Ureter (tissue), 1 donor: ENCODE measurements at places on chromosomes 16 and 17.
A peak's percentile ranks its signal among the peaks of the same experiment; 100 is the strongest.

DNA sequence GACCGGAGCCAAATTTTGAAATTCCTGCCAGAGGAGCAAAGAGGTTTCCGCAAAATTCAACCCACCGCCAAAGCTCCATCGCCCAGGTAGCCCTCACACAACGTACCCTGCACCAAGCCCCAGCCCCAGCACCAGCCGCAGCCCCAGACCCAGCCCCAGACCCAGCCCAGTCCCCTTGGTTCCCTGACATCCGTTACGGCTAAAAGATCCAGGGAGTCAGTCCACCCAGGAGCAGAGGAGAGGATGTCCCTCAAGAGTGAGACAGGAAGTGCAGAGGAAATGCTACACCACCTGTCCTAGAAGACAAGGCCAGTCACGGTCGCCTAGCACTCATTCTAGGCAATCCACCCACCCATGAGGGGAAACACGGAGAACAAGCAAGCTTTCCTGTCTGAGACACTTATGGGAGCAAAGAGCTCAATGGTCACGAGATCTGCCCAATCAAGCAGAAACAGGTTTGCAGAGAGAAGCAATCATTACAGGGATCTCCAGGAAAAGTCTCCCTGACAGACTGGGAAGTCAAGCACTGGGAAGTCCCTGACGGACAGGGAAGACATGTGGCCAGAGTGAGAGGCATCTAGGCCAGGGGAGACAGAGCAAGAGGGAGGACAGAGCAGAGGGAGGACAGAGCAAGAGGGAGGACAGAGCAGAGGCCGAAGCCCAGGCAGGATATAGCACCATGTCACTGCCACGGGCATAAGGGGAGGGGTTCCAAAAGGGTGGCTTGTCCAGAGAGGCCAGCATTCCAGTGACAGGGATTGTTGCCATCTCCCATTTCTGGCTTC is 15.0 kb upstream of the KCNJ18 start:
- DNase-seq, result no peak

DNA sequence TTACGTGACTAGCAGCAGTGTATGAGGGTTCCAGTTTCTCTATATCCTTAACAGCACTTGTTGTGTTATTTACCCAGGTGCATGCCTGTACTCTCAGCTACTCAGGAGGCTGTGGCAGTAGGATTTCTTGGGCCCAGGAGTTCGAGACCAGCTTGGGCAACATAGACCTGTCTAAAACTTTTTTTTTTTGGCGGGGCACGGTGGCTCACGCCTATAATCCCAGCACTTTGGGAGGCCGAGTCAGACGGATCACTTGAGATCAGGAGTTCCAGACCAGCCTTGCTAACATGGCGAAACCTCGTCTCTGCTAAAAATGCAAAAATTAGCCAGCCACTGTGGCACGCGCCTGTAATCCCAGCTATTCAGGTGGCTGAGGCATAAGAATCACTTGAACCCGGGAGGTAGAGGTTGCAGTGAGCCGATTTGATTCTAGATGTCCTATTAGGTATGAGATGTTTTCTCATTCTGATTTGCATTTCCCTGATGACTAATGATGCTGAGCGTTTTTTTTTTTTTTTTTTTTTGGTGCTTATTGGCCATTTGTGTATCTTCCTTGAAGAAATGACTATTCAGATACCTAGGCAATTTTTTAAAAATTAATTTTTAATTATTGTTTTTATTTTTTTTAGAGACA is 13.4 kb downstream of the CASC3 start:
- DNase-seq, result no peak

DNA sequence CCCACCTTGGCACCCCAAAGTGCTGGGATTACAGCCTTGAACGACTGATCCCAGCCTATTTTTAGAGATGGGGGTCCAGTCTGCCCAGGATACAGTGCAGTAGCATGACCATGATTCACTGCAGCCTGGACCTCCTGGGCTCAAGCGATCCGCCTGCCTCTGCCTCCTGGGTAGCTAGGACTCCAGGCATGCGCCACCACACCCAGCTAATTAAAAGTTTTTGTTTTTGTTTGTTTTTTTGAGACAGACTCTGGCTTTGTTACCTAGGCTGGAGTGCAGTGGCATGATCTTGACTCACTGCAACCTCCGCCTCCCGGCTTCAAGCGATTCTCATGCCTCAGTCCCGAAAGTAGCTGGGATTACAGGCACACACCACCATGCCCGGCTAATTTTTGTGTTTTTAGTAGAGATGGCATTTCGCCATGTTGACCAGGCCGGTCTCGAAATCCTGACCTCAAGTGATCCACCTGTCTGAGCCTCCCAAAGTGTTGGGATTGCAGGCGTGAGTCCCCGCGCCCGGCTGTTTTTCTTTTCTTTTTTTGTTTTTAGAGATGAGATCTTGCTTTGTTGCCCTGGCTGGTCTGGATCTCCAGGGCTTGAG is 2.3 kb upstream of the PAFAH1B1 start:
- no peak for DNase-seq

- DNase-seq, result no peak
Observed at GRCh38 chr17:31811101-31811500, 47.9 kb downstream of the COPRS start.

GRCh38 chr17:34116306-34116705 is 138.8 kb upstream of the CCL2 start:
- DNase-seq, result no peak

DNA sequence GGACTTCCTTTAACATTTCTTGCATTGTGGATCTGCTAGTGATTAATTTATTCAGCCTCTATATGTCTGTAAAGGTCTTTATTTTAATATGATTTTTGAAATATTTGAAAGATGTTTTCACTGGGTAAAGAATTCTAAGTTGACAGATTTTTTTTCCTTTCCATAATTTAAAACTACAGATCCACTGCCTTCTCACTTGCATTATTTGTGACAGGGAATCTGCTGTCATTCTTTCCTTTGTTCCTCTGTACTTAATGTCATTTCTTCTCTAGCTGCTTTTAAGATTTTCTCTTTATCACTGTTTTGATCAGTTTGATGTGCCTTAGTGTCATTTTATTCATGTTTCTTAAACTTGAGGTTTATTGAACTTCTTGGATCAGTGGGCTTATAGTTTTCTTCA is 159.9 kb downstream of the CYB561 start:
- DNase-seq, result no peak

- no peak for DNase-seq
Observed at GRCh38 chr17:14621826-14622614, 321.1 kb downstream of the HS3ST3B1 start.

DNA sequence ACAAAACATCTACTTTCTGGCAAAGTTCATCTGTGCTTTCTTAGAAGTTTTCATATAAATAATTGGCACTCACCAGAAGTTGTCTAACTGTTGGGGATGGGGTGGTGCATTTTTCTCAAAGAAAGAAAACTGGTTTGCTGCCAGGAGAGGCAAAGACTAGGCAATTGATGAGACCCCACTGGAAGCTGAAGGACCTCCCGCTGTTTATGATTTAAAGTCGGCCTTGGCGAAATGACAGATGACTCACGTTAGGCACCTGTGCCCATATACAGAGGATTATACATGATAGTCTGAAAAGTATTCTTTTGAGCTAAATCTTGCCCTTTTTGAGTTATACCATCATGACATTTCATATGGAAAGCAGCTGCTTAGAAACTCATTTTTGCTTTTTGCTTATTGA is 193.0 kb upstream of the ZFHX3 start:
- no peak for DNase-seq

DNA sequence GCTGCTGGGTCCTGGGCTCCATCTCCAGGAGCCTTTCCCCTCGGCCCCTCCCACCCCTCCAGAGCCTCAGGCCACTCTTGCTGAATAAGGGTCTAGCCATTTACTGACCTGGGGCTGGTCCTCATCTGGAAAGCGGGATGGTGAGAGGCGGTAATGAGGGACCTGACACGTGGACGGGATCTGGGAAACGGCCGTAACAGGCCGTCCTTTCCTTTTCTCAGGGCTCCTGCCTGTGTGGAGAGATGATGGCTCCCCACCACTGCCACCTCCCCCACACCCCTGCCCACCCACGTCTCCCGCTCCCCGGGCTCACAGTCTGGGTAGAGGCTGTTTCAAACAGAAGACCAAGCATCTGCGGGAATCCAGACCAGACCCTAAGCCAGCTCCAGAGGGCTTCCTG is 20.6 kb upstream of the KCNJ12 start:
- DNase-seq, result no peak

DNA sequence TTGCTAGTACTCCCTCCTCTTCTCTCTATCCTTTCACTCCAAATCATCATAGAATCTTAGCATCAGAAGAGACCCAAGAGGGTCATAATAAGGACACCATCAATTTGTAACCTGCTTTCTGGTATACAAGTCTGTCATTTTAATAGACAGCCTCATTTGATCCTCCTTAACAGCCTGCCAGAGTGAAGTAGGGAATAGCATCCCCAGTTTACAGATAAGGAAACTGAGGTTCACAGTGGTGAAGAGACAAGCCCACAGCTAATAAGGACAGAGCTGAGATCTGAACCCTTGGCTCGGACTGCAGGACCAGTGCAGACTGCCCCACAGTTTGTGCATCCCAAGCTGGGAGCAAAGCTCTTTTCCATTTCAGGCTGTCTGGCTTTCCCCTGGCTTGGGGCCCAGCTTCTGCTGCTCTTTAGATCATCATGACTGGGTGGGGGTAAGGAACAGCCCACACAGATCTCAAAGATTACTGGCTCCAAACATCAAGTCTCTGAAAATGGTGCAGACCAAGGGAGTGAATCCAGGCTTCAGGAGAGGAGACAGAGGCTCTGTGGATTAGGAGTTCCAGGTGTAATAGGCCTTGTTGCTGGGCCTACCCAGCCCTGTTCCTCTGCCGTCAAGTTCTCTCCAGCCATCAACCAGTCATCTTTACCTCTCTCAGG is 10.3 kb upstream of the IGFBP4 start:
- DNase-seq, result peak; percentile 75

DNA sequence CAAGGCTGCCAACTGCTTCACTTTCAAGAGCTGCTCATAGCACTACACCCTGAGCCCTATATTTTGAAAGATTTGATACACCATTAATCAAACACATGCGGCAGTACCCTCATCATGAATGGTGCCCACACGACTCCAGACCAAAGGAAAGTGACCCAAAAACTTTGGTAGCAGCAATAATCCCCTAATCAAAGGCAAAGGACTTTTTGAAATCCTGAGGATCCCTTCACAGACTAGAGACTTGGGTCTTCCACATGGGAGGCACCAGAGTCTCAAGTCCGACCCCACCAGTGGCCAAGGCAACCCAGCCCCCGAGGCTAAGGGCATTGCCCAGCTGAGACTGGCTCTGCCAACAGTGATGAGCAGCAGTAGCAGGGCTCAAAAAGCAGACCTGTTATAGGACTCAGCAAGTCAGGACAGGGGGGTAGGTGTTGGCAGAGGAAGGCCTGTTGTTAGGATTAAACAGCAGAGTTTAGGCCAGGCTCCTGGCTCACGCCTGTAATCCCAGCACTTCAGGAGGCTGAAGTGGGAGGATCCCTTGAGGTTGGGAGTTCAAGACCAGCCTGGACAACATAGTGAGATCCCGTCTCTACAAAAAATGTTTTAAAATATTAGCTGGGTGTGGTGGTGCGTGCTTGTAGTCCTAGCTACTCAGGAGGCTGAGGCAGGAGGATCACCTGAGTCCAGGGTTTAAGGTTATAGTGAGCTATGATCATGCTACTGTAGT is 3.2 kb downstream of the TRIM25 start:
- DNase-seq, result no peak

DNA sequence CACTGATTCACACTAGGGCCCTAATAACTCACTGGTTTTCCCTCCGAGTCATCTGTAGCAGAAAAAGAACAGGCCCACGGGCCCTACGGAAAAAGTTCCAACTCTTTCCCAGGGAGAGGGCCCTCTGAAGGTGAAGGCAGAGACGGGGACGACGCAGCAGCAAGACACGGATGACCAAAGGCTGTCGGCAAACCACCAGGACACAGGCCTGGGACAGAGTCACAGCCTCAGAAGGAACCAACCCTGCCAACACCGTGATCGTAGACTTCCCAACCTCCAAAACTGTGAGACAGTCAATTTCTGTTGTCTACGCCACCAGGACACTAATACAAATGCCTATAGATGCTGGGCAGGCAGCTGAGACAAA is 5.2 kb upstream of the SPHK1 start:
- DNase-seq, result no peak

GRCh38 chr17:30095507-30096244 is 20.9 kb upstream of the NSRP1 start:
- no peak for DNase-seq

GRCh38 chr17:73650140-73650539 is 5.9 kb upstream of the SDK2 start:
- no peak for DNase-seq

- no peak for DNase-seq
Observed at GRCh38 chr17:18270046-18270931, 9.8 kb downstream of the MIEF2 start.

DNA sequence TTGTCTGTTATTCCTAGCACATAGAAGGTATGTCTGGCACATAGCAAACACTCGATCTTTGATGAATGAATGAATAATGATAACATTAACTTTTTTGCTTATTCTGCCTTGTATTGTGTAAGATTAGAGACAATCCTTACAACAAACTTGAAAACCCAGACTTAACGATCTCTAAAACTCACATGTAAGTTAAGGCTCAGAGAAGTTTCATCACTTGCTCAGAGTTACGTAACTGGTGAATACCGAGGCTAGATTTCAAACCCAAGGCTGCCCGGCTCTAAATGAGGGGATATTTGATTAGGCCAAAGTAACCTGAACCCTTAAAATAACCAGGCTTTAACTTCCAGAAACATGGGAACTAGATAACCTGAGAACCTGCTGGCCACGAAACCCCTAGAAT is 22.3 kb downstream of the CAPNS2 start:
- no peak for DNase-seq

GRCh38 chr17:28746611-28747050 is 2.8 kb downstream of the TRAF4 start:
- peak; percentile 69 for DNase-seq

DNA sequence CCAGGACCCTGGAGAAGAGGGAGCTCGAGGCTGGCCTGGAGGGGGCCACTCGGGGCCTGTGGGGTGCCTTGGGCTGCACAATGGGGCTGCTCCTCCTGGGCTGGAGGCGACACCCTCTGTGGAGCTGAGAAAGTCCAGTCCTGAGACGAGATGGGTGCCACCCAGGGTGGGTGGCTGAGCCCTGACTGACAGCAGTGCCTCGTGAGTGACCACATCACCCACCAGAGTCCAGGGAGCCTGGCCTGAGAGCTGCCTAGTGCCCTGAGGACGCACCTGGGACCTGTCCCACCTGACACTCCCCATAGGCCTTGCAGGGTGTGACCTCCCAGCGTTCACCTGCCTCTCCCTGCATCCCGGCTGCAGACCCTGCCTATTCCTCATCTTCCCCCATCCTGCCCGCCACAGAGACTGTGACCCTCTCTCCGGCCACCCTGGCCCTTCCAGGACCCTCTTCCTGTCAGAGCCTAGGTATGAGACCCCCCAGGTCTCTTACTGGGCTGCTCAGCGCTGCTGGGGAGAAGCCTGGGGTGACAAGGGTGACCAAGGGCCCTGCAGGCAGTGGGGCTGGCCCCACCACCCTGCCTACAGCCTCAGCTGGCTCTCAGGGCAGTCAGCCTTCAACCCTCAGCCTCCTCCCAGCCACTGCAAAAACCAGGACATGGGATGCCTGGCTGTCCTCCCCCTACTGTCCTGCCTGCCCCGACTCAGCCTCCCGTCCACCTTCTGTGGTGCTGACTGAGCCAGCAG is 41.2 kb downstream of the TNFRSF13B start:
- DNase-seq, result no peak

- peak; percentile 81 for DNase-seq
Observed at GRCh38 chr17:17694169-17695081, 13.2 kb downstream of the RAI1 start.
